ENCODE measurements at places on chromosomes 4 and X.

DNA sequence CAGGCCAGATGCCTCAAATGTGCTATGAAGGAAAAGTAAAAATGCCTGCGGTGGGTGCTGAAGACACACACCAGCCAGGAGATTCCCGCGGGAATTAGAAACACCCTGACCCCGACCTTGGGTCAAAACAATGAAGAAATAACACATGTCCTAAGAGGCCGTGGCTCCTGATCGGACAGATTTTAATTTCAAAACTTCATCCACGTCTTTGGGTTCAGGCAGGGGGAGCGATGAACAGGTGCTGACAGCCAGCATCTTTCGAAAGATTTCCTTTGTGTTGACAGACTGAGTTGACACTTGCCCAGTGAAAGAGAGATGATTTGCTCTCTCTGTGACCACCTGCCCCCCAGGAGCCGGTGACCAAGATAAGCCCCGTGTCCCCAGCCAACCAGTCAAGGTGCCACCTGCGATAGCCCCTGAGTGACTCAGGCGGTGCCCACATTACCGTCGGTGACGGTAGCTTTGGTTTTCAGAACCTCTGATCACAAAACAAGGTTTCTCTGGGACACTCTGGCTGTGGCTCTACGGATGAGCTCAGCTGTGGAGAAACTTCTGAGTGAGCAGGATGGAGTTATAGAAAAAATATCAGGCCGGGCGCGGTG is 11.0 kb upstream of the IL3RA start:
- DNase-seq: no peak

GRCh38 chr4:106245176-106245575 is 70.8 kb downstream of the TBCK start:
- DNase-seq: no peak

- no peak for DNase-seq
These were observed 22.1 kb downstream of the DGKK start for GRCh38 chrX:50448565-50448964.

DNA sequence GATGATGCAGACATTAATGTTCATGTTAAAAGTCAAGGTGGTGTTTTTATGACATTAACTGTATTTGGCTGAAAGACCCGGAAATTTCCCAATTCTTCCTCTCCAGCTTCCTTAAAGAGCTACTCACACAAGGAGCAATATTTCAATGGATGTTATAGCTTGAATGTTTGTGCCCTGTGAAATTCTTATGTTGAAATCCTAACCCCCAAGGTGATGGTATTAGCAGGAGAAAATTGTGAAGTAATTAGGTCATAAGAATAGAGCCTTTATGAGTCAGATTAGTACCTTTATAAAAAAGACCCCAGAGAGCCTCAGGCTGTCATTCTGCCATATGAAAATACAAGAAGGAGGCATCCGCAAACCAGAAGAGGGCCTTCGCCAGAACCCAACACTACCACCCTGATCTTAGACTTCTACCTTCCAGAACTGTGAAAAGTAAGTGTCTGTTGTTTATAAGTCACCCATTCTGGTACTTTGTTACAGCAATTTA is 3.6 kb downstream of the TLR1 start:
- DNase-seq: no peak

DNA sequence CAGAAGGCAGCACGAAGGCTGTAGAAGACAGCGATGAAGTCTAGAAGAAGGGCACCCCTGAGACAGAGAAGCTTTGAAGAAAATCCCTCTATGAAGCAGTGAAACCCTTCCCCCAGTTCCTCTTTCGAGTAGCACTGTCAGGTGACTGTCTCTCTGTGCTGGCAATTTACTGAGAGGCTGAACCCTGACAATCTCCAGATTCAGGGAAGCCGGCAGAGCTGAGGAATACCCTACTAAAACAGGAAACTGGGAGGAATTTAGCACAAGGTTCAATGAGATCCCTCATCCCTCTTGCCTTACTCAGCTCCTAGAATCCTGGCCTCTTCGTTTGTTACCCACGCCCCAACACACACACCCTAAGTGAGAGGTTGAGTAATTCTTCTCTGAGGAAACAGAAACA is 239.7 kb upstream of the NOCT start:
- no peak for DNase-seq

DNA sequence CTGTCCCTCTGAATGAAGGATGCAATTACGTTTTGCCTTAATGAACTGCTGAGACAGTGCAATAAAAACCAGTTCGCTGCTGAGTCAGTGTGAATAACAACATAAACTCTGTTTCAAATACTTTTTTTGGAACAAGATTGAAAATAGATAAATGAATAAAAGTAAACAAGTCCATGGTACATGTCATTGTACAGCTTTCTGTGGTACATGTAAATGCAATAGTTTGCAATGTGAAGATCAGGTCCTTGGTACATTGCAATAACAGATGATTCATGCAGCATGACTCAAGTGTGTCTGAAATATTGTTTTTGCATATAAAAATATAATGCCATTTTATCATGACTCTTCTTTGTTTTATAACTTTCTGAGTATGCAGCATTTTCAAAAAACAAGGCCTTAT is 193.4 kb upstream of the PACRGL start:
- peak; percentile 11 for DNase-seq

- peak; percentile 24 for DNase-seq
These were observed 377.0 kb downstream of the PDGFC start for GRCh38 chr4:156594624-156595023.

DNA sequence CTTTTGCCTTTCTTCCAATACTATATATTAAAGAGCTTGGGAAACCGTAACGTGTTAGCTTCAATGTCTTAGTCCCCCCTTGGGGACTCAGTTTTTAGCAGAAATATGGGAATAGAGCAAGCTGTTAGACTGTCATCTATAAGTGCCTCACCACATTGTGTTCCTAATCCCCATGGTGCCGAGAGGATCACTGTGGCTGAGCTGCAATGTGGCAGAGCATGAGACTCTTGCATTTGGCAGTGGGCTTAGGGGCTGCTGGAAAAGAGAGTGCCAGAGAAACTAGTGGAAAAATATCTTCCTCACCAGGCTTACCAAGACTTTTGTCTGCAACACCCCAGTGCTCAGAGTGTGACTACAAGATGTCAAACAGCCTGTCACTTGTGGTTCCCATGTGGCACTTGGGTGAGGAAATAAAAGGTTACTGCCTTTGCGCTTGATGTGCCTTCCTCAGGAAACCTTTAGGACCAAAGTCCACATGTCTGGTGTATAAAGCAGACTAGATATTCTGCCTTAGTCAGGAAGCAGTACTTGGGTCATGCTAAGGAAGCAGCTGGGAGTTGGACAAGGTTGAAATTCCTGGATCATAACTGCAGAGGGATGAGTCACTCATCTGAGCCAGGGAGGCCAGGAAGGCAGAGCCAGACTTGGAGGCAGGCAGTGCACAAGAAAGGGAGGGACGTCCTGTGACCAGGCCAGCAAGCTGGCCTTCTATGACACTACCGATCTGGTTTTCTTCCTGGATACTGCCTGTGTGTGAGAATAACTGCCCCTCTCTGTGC is 9.7 kb upstream of the MAGEA4 start:
- DNase-seq: peak; percentile 71

GRCh38 chr4:28639747-28640146 is 1779.1 kb downstream of the STIM2 start:
- DNase-seq: no peak

DNA sequence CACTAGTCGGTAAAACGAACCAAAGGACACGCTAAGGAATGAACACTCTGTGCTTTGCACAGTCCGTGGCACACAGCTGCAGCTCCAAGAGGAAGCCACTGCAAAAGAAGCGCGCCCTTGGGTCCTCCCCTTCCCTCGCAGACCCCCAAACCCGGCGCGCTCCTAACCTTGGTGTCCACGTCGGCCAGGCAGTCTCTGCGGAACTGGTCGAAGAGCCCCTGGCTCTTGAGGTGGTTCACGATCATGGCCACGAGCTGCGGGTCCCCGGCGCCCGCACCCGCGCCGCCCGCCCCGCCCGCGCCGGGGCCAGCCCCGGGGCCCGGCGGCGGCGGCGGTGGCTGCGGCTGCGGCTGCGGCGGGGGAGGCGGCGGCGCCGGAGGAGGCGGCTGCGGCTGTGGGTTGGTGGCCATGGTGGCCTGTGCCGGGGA is 333 bp downstream of the BOD1L1 start:
- DNase-seq: no peak

- peak; percentile 72 for DNase-seq
These were observed 133.1 kb downstream of the AKAP4 start for GRCh38 chrX:50067435-50068284.

GRCh38 chr4:144591401-144591800 is 54.6 kb upstream of the HHIP start:
- peak; percentile 88 for DNase-seq

DNA sequence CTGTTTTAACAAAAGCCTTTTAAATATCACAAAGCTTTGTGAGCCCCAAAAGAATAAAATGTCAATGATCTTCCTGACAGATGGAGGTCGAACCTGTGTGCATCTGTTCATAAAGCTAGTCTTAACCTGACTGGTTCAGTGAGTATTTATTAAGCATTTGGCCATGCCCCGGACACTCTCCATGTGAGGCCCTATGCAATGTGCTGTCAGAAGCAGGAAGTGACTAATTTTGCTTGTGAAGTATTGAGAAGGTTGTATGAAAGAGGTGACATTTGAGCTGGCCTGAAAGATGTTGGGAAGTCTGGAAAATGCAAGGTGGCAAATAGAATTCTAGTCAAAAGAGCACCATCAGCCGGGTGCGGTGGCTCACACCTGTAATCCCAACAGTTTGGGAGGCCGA is 171.4 kb downstream of the MSL3 start:
- DNase-seq: no peak

Measured in astrocyte of the hippocampus (primary cell).